ENCODE measurements at places on chromosomes 3 and 15.

DNA sequence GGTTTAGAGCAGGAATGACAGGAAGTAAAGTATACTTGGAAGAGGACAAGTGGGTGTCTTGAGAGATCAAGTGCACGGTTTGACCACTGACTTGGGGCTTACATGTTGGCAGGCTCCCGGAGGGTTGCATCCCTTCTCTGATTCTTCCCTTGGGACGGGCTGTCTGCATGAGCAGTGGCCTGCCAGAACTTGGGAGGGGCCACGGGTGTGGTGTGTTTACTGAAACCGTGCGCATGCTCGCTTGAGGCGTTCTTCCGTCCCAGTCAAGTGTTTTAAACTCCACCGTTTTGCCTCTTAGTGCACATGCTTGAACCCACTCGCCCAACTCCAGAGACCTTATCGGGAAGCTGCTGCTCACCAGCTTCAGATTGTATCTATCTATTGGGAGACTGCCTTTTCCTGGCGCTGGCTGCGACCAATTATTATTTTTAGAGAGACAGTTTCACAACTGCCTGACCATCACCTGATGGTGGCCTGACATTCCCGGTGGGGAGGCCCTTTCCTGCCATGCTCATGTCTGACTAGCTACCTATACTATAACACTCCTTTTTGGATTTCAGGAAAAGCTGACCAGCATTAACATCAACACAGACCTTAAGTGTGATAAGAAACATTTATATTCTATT lies 14.9 kb upstream of the C3orf22 start:
- peak; percentile 95 for ATAC-seq

- ATAC-seq: no peak
These were observed 43.0 kb upstream of the MEIS2 start for GRCh38 chr15:37143351-37143750.

DNA sequence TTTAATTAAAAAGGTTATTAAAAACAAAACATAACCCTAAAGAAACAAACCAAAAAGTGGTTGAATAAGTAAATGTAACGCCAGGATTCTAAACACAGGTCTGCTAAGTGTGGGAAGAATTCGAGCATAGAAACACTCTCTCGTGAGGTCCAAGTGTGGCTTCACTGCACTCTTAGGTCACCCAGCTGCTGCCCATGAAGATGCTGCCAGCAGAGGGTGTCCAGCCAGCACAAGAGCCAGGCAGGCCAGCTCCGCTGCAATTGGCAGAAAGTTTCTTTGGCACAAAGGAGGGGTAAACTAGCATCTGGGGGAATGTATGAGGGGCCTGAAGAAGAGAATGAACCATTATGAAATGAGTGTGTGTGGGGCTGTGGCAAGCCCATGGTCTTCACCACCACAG lies 215.7 kb upstream of the FEZF2 start:
- no peak for ATAC-seq

GRCh38 chr3:124731760-124732159 lies 1.5 kb downstream of the UMPS start:
- no peak for ATAC-seq

DNA sequence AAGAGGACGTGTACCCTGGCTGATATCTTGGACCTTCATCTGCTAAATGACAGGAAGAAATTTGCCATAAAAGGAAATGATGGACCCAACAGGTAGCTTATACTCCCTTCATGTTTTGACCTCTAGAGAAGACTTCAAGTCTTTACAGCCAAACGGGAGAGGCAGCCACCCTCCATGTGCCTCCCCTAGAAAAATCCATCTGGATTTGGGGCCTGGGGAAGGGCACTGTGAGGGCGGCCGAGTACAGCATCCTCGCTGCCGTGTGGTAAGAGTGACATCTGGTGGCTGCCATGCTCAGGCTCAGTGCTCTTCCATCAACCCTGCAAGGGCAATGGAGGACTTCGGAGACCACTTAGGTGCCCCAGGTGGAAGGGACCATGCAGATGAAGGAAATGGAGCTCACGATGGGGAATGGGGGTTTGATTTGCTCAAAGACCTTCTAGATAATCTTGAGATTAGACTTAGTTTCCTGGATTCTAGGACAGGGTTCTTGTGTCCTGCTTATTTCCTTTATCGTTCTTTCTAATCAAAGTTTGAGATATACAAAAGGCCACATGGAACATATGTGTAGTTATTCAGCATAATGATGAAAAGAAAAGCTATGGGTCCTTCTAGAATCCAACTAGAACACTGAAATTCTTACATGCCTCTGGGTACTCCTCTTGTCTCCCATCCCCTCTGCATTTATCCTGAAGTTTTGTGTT lies 44.4 kb downstream of the AQP9 start:
- ATAC-seq: peak; percentile 99

Measured in motor neuron (in vitro differentiated cells).